Activated T-helper 17 cell treated with anti-CD3 and anti-CD28 coated beads, Interleukin-2, amount 50 U/mL, for 72 hours (primary cell): ENCODE measurements at places on chromosomes 16 and 17. TPM values are rescaled to one million over a fixed set of nuclear protein-coding genes. Genes with fewer than 3 reads are reported as not detected.

DNA sequence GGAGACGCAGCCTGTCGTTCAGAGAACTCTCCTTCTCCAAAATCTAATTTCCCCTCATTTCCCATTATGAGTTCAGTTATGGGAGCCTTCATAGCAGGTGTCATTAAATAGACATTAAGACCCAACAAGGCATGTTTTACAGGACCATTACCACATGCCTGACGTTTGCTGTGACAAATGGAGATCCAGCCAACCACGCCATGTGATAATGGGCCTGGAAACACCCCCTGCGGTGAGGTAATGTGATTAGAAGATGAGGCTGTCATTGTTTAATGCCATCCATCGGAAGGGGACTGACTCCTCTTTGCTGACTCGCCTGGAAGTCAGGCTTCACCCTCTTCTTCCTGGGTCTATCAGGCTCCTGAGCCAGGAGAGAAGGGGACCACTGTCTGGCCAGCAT is 76.9 kb downstream of the WSCD1 start:
- no peak for ATAC-seq

GRCh38 chr17:4986403-4986802 is 1.1 kb downstream of the CAMTA2 start:
- ATAC-seq = no peak

DNA sequence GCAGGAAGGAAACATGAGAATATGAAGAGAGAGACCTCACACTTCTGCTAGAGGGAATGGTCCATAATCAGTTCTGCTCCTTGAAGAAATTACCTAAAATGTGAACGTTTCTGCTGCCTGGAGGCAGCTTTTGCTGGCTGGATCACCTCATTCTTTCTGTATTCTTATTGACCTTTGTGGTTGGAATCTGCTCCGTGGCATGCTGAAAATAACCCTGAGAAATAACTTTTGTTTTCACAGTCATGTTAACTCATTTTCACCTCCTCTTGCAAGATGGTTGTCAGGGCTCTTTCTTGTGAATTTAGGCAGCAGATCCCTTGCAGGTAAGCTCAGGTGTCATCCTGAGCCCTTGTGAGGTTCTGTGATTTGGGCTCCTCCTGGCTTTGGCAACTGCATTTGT is 70.2 kb downstream of the IRF8 start:
- peak; percentile 28 for ATAC-seq

- ATAC-seq = peak; percentile 49
These were observed 18.2 kb upstream of the NXPH3 start for GRCh38 chr17:49557312-49558024.

- ATAC-seq = no peak
These were observed 478.2 kb upstream of the EEF2KMT start for GRCh38 chr16:5575646-5576245.

GRCh38 chr16:30083216-30084055 is 7.6 kb downstream of the PPP4C start:
- ATAC-seq = no peak

- no peak for ATAC-seq
These were observed 108.0 kb downstream of the SKAP1 start for GRCh38 chr17:48322060-48322459.

DNA sequence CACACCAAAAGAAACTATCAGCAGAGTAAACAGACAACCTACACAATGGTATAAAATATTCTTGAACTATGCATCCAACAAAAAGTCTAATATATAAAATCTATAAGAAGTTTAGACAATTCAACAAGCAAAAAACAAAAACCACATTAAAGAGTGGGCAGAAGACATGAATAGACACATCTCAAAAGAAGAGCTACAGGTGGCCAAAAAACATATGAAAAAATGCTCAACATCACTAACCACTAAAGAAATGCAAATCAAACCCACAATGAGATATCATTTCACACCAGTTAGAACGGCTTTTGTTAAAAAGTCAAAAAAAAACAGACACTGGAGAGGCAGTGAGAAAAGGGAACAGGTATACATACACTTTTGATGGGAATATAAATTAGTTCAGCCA is 348.9 kb upstream of the MAF start:
- no peak for ATAC-seq

DNA sequence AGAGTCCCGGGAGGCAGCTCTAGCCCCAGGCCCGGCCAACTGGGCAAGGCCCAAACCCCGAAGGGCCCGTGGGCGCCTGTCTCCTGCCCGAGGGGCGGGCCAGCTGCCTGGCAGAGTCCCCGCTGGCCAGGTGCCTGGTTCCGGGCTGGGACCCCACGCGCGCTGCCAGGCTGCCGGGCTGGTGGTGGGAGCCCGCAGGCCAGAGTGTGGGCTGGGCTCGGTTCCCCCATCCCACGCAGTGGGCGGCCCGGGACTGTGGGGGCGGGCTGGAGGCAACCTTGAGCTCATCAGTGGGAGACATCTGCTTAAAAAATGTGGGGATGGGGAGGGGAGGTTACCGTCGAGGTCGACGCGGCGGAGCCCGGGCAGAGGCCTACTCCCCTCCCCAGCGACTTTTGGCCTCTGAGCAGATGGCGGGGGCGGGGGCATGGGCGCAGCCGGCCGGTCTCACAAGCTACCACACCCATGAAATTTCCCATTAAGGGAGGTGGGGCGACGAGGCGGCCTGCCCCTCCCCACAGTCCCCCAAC is 176.4 kb upstream of the GSE1 start:
- ATAC-seq = no peak

Gene TSPOAP1
- 107 TPM for total RNA-seq

- ATAC-seq = no peak
These were observed 168.5 kb downstream of the BCAS3 start for GRCh38 chr17:60846175-60846574.

GRCh38 chr16:80997139-80997798 is 9.4 kb downstream of the CMC2 start:
- peak; percentile 69 for ATAC-seq

GRCh38 chr16:73166441-73166851 is 118.5 kb upstream of the ZFHX3 start:
- no peak for ATAC-seq

DNA sequence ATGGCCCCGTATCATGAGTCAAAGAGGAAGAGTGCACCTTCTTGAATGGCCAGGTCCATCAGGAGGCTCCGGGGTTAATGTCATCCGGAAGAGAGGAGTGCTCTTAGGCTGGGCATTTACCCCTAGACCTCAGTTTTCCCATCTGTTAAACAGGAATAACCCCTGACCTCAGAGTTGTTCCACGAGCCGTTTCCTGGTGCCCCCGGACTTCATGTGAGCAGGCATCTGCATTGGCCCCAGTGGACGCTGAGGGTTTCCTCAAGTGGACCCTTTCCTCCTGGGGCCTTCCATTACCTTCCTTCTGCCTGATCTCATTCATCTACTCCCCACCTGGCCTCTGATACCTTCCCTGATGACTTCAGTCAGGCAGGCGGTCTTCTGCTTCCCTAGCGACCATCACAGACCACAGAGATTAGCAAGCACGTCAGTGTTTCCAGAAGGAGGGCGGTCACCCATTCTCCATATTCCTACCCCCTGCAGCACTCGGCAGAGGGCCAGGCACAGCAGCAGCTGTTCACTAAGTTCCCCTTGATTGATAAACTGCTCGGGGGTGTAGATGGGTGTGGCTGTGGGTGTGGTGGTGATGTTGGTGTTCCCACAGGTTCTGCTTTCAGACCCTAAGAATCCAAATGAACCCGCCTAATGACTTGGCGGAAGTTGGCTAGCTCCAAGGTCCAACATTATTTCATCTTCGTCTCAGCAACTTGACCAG is 346.6 kb upstream of the TNRC6C start:
- no peak for ATAC-seq

DNA sequence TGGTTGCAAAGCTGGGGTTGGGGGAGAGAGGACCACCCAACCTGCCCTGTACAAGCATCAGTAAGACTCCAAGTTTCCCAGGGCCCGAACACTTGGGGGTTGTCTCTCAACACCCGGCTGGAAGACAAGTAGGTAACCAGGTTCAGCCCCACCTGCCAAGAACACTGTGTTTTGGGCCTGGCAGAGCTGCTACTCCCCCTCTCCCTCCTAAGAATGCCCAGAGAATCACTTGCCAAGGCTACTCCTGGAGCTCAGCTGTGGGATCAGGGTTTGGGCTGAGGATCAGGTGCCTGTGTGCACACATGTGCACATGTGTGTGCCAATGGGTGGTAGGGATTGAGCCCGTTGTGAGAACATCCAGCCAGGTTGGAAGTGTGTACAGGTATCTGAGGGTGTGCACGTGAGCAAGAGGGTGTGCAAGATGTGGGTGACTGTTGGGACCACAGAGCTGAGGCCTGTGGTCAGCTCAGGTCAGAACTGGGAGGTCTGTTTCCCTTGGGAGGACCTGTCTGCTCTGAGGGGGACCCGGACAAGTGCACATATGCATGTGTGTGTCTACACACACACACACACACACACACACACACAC is 2.3 kb downstream of the HSD11B2 start:
- no peak for ATAC-seq

Gene CCL3
- total RNA-seq = 108 TPM

DNA sequence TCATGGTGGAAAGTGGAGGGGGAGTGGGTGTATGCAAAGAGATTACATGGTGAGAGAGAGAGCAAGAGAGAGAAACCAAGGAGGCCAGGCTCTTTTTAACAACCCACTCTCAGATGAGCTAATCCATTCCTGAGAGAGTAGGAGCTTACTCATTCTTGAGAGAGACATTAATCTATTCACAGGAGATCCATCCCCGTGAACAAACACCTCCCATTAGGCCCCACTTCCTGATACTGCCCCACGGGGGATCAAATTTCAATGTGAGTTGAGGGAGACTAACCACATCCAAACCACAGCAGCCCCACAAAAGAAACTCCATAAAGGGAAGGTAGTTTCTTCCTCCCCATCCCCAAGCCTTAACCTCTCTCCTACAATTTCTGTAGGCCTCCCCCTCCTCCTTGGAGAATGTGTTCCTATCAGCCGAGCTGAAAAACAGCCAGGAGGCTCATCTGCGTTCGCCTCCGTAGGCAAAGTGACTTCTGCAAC is 450.0 kb downstream of the NPIPA7 start:
- ATAC-seq = peak; percentile 51

GRCh38 chr16:25823891-25824290 is 132.1 kb downstream of the HS3ST4 start:
- no peak for ATAC-seq

GRCh38 chr16:67029254-67030096 is 526 bp downstream of the CBFB start:
- ATAC-seq = peak; percentile 37

Gene BRICD5
- total RNA-seq = 6.9 TPM

GRCh38 chr16:1745181-1745899 is 26.0 kb downstream of the NME3 start:
- no peak for ATAC-seq

- ATAC-seq = no peak
These were observed 83.7 kb downstream of the TANGO6 start for GRCh38 chr16:68927018-68927417.

Gene SLC13A2
- not detected for total RNA-seq

Gene SBK1
- total RNA-seq = 1.7 TPM

DNA sequence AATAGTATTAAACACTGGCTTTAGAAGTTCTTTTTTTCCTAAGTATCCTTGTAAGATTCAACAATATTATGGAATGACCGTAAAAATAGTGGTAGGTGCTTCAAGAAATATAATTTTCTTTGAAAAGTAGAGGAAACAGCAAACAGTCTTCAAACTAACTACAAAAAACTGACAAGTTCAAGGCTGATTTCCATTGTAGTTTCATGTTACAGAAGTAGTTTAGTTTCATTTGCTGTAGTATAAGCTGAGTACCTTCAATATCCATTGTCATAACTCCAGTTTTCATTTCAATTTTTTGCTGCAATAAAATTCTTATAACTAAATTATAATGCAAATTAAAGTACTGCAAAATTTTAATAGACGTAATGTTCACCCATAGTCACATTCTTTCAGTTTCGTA is 19.3 kb downstream of the PHKB start:
- ATAC-seq = no peak

DNA sequence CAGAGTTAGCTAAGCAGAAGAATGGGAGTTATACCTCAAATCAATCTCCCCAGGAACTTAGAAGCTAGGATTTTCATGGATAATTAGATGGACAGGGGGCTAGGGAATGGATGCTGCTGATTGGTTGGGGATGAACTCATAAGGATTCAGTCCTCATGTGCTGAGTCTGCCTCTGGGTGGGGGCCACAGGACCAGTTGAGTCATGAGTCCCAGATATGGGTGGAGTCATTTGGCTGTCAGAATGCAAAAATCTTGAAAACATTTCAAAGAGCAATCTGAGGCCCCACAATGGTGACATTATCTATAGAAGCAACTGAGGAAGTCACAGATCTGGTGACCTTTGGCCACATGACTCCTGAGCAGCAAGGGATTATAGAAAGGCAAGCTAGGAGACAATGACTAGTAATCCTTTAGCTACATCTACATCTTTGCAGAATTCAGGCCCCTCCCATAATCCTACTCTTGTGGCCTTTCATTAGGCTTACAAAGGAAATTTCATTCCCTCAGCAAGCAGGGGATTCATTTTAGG is 82.6 kb upstream of the CCL2 start:
- ATAC-seq = no peak
